Right atrium auricular region (tissue), 2 donors: ENCODE measurements at places on chromosomes 6 and 20. TPM values are rescaled to one million over a fixed set of nuclear protein-coding genes. Genes with fewer than 3 reads are reported as not detected.

VSTM2L gene
- total RNA-seq = 97.4 TPM

GMNN gene
- total RNA-seq = 4.0 TPM

ZNF341 gene
- total RNA-seq = 1.0 TPM

PAK5 gene
- total RNA-seq = 0.12 TPM

ENPP4 gene
- 24.5 TPM for total RNA-seq

RAET1G gene
- total RNA-seq = 1.5 TPM

PREP gene
- 16.8 TPM for total RNA-seq

GRCh38 chr6:51854876-51855275, 232.5 kb downstream of the PKHD1 start:
- H3K36me3 ChIP-seq = no peaks in the 10 kb centered on the region
- no peaks in the 10 kb centered on the region for H3K4me1 ChIP-seq
- DNase-seq = no peak
- no peak overlapping the region for H3K27ac ChIP-seq
- no peak overlapping the region for H3K4me3 ChIP-seq

DNA sequence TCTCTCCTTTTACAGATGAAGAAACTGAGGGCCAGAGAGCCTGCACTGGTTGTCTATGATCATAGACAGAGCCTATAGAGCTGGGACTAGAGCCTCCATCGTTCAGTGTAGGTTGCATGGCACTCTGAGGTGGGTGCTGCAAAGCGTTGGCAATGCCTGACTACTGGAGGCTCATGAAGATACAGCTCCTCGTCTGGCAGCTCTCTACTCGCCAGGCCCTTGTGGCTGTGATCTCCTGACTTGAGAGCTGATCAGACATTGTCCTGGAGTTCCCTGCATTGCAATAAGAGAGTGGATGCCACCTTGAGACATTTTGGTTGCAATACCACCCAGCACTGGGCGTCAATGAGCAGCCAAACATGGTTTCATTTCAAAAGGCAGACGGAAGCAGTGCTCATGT, 270.1 kb upstream of the ARID1B start:
- H3K36me3 ChIP-seq = no peaks in the 10 kb centered on the region
- no peak for DNase-seq
- no peak overlapping the region for H3K27ac ChIP-seq
- H3K27me3 ChIP-seq = no peaks in the 10 kb centered on the region

DNA sequence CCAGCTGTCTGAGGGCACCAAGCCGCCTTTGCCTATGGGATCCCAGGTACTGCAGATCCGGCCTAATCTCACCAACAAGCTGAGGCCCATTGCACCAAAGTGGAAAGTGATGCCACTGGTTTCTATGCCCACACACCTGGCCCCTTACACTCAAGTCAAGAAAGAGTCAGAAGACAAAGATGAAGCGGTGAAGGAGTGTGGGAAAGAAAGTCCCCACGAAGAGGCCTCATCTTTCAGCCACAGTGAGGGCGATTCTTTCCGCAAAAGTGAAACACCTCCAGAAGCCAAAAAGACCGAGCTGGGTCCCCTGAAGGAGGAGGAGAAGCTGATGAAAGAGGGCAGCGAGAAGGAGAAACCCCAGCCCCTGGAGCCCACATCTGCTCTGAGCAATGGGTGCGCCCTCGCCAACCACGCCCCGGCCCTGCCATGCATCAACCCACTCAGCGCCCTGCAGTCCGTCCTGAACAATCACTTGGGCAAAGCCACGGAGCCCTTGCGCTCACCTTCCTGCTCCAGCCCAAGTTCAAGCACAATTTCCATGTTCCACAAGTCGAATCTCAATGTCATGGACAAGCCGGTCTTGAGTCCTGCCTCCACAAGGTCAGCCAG, 283.0 kb downstream of the TSHZ2 start:
- no peaks in the 10 kb centered on the region for H3K36me3 ChIP-seq
- no peaks in the 10 kb centered on the region for H3K4me1 ChIP-seq
- DNase-seq = no peak
- no peak overlapping the region for H3K4me3 ChIP-seq

DNA sequence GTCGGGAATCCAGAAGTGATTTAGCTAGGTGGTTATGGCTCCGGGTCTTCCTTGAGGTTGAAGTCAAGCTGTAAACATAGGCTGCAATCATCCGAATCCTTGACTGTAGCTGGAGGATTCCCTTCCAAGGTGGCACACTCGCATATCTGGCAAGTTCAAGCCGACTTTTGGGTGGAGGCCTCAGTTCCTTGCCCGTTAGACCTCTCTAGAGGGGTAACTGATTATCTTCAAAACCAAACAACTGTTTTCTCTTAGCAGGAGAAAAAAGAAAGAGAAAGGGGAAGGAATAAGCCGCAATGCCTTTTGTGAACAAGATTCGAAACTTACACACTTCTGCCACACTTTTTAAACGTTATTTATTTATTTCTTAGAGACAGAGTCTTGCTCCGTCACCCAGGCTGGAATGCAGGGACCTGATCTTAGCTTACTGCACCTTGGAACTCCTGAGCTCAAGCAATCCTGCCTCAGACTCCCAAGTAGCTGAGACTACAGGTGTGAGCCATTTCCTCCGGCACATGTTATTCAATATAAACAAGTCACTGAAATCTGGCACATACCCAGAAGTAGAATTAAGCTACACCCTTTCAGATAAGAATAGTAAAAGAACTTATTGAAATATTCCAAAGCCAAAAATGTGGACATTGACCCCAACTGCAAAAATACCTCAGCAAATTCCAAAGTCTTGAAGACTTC, 76.3 kb downstream of the HFE start:
- no peak for DNase-seq
- no peaks in the 10 kb centered on the region for H3K27me3 ChIP-seq
- H3K27ac ChIP-seq = no peak overlapping the region
- H3K36me3 ChIP-seq = no peaks in the 10 kb centered on the region
- H3K4me1 ChIP-seq = peaks cover 10% of the 10 kb centered on the region
- H3K4me3 ChIP-seq = no peak overlapping the region

DNA sequence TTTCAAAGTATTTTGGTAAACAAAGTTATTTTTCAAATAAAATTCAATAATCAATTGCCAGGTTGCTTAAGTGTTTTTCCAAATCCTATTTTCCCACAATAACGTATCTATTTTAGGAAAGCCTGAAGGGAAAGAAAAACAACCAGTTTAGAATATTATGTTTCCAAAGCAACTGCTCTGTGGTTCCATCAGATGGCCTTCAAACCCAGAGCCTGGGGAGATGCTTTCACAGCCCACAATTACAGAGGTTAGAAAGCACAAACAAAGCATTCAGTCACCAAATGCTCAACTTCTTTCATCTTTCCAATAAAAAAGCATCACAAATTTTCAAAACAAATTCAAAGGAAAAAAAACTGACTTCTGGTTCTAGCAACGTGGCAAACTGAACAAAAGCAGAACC, 66.0 kb downstream of the ELOVL5 start:
- peak overlapping the region; percentile 40 for H3K27ac ChIP-seq
- H3K4me1 ChIP-seq = peaks cover 26% of the 10 kb centered on the region
- H3K27me3 ChIP-seq = no peaks in the 10 kb centered on the region
- no peak for DNase-seq

DNA sequence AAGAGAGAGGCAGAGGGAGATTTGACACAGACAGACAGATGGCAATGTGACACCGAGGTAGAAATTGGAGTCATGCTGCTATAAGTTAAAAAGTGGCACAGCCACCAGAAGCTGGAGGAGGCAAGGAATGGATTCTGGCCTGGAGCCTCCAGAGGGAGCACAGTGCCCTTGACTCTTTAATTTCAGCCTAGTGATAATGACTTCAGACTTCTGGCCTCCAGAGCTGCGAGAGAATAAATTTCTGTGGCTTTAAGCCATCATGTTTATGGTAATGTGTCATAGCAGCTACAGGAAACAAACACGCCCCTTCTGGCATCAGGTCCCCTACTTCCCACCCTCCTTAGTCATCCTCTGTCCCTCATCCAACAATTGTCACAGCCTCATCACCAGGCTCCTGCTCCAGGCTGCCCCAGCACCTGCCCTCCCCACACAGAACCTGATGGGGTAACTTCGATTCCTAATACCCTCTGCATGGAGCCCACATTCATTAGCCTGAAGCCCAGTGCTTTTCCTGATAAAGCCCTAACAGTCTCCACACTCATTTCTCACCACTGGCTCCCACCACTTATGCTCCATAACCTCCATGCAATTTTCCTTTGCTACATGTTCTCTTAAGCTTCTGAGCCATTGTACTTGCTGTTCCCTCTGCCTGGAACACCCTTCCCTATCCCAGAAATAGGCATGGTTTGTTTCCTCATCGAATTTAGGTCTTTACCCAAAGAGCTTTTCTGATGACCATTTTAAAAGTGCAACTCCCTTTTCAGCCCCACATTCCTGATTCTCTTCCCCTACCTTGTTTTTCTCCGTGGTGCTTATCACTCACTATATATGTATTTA, 69.7 kb upstream of the TOX2 start:
- H3K36me3 ChIP-seq = no peaks in the 10 kb centered on the region
- no peak overlapping the region for H3K4me3 ChIP-seq
- H3K27ac ChIP-seq = no peak overlapping the region
- DNase-seq = no peak

GRCh38 chr20:57243480-57244220, 22.8 kb downstream of the BMP7 start:
- H3K4me1 ChIP-seq = peaks cover 3% of the 10 kb centered on the region
- H3K27me3 ChIP-seq = no peaks in the 10 kb centered on the region
- no peak for DNase-seq
- H3K27ac ChIP-seq = peak overlapping the region; percentile 70

DNA sequence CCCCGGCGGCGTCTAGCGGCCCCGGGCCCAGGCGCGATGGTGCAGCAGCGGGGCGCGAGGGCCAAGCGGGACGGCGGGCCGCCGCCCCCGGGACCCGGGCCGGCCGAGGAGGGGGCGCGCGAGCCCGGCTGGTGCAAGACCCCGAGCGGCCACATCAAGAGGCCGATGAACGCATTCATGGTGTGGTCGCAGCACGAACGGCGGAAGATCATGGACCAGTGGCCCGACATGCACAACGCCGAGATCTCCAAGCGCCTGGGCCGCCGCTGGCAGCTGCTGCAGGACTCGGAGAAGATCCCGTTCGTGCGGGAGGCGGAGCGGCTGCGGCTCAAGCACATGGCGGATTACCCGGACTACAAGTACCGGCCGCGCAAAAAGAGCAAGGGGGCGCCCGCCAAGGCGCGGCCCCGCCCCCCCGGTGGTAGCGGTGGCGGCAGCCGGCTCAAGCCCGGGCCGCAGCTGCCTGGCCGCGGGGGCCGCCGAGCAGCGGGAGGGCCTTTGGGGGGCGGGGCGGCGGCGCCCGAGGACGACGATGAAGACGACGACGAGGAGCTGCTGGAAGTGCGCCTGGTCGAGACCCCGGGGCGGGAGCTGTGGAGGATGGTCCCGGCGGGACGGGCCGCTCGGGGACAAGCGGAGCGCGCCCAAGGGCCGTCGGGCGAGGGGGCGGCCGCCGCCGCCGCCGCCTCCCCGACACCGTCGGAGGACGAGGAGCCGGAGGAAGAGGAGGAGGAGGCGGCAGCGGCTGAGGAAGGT, 715 bp downstream of the SOX12 start:
- H3K27ac ChIP-seq = peak overlapping the region; percentile 95
- H3K27me3 ChIP-seq = no peaks in the 10 kb centered on the region
- H3K36me3 ChIP-seq = no peaks in the 10 kb centered on the region
- no peaks in the 10 kb centered on the region for H3K4me1 ChIP-seq

DNA sequence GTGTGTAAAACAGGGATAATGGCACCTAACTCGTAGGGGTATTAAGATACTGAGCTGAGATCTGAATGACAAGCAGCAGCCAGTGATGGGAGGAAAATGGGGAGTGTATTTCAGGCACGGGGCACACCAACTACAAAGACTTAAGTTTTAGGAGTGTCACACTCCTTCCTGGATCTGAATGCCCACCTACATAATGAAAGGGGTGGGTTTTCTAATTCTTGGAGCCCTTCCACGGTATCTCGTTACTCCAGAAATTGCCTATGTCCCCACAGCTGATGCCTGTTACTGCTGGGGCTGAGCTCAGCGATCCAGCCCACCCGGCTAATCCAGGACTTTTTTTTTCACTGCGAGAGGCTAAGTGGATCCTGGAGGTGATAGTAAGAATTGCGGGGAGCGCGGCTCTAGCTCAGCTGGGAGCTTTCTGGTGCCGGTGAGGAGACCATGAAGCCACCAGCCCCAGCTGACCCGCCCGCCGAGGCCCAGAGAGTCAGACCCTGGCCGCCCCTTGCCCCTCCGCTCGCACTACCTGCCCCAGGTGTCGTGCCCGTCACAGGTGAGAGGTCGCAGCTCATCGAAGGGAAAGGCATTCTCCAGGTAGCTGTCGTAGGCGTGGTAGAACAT, 727 bp downstream of the EDEM2 start:
- no peak for DNase-seq
- no peaks in the 10 kb centered on the region for H3K27me3 ChIP-seq
- peak overlapping the region; percentile 86 for H3K4me3 ChIP-seq
- peak overlapping the region; percentile 80 for H3K27ac ChIP-seq
- peaks cover 18% of the 10 kb centered on the region for H3K4me1 ChIP-seq
- no peaks in the 10 kb centered on the region for H3K36me3 ChIP-seq

- H3K27me3 ChIP-seq = no peaks in the 10 kb centered on the region
- no peaks in the 10 kb centered on the region for H3K4me1 ChIP-seq
- H3K27ac ChIP-seq = no peak overlapping the region
- H3K4me3 ChIP-seq = no peak overlapping the region
These were observed 49.4 kb upstream of the FYN start for GRCh38 chr6:111922454-111923297.

DNA sequence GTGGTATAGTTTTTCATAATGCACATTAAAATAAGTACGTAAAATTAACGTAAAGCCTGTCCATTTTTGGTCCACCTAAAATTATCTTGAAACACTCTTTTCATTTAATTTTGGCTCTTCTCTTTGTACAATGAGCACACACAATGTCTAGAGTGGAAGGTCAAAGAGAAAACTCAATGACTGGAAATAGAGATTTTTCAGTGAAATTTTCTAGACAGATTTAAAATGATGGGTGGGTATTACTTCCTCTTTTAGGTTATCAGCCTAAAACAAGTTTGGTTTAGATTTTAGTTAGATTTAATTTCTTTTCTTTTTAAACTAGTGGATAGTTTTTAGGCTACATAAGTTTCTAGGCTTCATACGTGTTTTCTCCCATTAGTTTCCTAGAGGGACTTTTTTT, 24.9 kb downstream of the DSE start:
- H3K4me3 ChIP-seq = no peak overlapping the region
- H3K36me3 ChIP-seq = peaks cover 5% of the 10 kb centered on the region
- H3K4me1 ChIP-seq = peaks cover 23% of the 10 kb centered on the region
- H3K27me3 ChIP-seq = no peaks in the 10 kb centered on the region

GRCh38 chr6:46784535-46784934, 8.7 kb upstream of the MEP1A start:
- DNase-seq = no peak
- H3K27me3 ChIP-seq = no peaks in the 10 kb centered on the region
- H3K4me1 ChIP-seq = no peaks in the 10 kb centered on the region
- H3K27ac ChIP-seq = no peak overlapping the region
- H3K36me3 ChIP-seq = no peaks in the 10 kb centered on the region
- H3K4me3 ChIP-seq = no peak overlapping the region

GRCh38 chr6:34152042-34152524, 6.2 kb upstream of the GRM4 start:
- H3K27ac ChIP-seq = no peak overlapping the region
- no peaks in the 10 kb centered on the region for H3K27me3 ChIP-seq
- peaks cover 9% of the 10 kb centered on the region for H3K4me1 ChIP-seq
- H3K4me3 ChIP-seq = no peak overlapping the region
